ENCODE measurements at places on chromosomes 2 and 18.
A peak's percentile ranks its signal among the peaks of the same experiment; 100 is the strongest.

DNA sequence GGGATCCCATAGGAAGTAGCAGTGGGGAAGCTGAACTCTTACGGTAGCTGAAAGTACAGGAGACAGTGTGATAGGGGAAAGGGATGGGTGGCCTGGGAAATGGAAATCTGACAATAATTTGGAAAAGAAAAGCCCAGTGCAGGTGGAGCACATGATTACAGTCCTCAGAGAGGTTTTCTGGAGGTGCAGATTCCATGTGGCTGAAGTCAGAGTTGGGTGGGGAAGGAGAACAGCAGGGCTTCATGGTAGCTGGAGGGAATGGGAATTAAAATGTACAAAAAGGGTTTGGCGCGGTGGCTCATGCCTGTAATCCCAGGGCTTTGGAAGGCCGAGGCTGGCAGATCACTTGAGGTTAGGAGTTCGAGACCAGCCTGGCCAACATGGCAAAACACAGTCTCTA lies 12.2 kb downstream of the HRH4 start:
- DNase-seq, result no peak

DNA sequence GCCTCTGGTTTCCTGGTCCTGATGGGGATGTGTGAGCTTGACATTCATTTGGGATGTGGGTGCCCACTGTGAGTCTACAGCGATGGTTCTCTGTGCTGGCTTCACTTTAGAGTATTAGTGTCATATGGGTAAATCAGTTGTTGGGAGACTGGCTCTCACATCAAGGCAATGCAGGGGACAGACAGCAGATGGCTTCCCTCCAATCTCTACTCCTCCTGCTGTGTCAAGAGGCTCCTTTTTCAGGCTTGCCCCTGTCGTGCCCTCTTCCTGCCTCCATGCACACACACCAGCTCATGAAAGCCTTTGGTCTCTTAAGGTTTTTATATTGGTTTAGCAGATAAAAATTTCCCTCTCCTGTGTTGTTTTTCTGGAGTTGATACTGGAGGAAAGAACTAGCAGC lies 315.6 kb downstream of the RDH14 start:
- DNase-seq, result no peak

GRCh38 chr2:205287316-205287715 lies 395.0 kb upstream of the NRP2 start:
- DNase-seq, result no peak

GRCh38 chr2:8602809-8603208 lies 79.0 kb upstream of the ID2 start:
- no peak for DNase-seq

GRCh38 chr2:20576598-20577115 lies 74.2 kb downstream of the HS1BP3 start:
- DNase-seq, result no peak

DNA sequence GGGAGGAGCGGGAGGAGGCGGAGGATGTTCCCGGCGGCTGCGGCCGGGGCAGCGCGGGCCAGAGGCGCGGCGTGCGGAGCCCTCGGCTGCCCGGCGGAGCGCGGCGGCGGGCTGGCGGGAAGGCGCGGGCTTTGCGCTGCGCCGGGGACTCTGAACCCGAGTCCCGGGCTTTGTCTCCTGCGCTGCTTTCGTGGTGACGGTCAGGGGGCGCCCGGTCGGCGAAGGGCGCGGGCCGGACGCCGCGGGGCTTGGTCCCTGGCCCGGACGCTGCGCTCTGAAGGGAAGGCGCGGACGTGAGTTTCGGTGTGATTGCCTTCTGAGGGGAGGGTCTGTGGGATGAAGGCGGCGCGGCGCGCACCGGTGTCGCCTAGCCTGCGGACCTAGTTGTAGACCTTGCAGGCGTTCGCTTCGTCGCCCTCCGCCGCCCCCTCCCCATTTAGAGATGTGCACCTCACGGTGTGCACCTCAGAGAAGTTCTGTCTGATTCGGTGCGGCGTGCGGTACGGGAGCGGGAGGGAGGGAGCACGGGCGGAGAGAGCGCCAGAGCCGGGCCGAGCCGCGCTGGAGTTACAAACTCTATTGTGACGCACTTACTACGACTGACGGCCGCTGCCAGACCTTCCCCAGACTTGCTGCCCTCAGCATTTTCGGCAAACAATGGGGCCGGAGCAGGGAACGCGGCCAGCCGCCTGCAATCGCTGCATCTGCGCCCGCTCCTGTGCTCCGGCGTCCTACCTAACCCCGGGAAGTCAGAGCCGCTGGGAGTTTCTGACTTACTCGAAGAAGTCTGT lies 2.1 kb downstream of the BCL2L11 start:
- peak; percentile 60 for DNase-seq

DNA sequence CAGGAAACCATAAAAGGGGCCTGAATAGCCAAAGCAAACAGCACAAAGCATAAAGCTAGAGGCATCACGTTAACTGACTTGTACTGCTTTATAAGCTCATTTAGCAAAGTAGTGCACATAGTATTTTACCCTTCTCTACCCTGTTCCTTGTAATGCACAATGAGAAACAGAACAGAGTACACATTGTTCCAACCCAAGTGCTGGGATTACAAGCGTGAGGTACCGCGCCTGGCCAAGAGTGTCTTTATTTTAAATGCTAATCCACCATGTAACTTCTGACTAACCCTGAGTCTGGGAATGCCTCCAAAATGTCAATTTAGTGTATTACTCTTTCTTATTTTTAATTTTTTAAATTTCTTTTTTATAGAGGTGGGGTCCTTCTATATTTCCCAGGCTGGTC lies 46.4 kb upstream of the STON1 start:
- DNase-seq, result no peak

- DNase-seq, result no peak
These were observed 13.9 kb upstream of the ATP6V1B1 start for GRCh38 chr2:70921839-70922234.

All from Kasumi-1 (cell line).